Brain microvascular endothelial cell (primary cell): ENCODE measurements at places on chromosomes 6 and 20.

DNA sequence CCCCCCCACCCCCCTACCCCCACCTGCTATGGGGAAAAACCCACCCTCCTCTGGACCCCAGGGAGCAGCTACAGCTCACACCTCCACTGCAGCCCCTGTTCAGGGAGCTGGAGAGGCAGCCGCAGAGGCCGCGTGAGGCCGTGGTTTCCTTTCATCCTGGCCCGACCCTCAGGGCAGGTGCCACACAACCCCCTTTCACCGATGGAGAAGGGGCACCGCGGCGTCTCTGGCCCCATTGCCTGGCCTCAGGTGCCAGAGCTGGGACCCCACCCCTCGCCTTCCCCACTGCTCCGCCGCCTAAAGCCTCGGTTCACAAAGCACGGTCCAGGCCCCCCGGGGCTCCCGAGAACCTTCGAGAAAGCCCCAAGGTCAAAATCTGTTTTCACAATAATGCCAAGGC is 11.8 kb upstream of the KCNQ2 start:
- no peak for DNase-seq

DNA sequence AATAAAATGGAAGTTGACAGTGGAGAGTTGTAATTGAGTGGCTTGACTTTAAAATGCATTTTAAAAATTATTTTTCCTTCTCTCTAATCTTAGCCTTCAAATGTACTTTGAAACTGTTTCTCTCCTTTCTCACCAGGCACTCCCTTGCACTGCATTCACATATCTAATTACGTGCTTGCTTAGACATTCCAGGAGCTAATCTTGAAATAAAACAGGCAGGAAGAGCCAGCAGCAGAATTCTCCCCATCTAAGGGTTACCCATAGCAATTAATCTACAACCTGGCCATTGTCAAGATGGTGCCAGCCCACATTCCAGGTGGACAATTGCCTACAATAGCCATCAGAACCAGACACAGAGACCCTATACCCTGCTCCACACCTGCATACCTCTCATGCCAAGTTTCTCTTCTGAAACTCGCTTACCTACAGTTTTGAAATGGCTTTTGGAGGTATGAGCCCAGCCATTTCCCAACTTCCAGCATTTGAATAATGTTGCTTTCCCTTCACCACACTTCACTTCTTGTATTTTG is 167.6 kb upstream of the GJE1 start:
- no peak for DNase-seq

DNA sequence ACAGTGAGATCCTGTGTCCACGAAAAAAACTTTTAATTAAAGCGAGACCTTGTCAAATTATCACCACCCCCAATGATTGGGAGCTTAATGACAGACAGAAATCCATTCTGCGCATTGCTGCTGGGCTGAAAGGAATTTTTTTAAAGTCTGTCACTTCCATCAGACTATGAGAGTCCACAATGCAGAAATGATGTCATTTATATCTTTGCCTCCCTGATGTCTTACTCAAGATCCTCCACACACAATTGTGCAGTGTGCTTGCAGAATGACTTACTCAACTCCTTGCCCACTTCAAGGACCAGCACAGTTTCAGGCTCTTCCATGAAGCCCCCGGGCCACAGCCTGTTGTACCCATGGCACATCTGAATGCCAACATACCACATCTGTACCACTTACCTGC is 41.0 kb downstream of the GPLD1 start:
- no peak for DNase-seq

GRCh38 chr6:156464100-156464878 is 312.9 kb upstream of the ARID1B start:
- DNase-seq = no peak

GRCh38 chr6:121791396-121792315 is 356.2 kb downstream of the GJA1 start:
- no peak for DNase-seq

DNA sequence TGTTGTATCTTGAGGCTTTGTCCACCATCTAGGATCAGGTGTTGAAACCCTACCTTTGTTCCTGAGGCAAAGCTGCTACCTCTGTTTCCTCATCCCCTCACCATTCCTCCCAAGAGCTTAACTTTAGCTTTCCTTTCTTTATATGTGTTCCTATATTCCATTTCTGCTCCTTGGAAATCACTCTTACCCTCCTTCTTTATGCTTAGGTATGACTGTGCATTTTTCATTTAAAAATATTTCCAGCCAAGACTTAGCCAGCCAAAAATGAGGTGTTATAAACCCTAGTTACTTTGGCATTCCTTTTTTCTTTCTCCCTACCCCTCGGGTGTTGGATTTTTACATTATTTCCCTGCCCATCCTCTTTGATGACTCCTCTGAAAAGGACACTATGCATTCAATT is 57.7 kb downstream of the TSBP1 start:
- DNase-seq = no peak
